ENCODE measurements at places on chromosomes 1 and 21.

DNA sequence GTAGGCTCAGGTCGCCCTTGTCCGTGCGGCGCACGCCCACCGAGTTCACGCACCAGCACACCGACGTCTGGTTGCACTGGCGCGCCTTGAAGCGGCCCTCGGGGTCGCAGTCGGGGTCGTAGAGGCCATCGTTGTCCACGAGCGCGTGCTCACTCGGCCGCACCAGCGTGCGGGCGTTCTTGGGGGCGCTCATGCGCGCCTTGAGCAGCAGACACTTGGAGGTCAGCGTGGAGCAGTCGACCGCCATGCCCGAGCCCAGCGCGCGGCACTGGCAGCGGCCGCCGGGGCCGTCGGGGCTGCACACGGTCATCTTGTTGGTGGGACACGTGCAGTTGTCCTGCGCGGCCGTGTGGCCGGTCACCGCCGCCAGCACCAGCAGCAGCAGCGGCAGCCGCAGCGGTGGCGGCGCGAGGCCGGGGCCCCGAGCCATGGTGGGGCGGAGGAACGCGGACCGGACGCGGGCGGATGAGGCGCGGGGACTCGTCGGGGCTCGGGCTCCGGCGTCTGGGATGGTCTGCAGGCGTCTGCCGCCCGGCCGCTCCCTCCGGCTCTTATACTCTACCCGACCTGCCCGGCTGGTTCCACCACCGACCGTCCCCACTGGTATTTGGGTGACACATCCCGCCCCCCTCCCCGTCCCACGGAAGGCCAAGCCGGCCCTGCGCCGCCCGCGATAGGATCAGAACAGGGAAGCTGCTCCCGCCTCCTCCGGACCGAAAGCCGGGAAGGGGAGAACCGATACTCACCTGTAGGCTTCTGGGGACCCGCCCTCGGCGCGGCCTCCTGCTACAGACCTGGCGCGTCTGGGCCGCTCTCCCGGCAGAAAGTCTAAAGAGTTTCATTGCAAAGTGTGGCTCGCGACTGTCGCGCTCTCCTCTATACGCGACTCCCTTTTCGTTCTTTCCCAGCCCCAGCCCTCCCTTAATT, at the start of gene TACSTD2:
Gene TACSTD2 (minus strand): TSS at position 526 of the 927 bp plus-strand sequence. CDS start 96 bp downstream, at position 430.
- peak; percentile 9 for DNase-seq

- no peak for DNase-seq
These were observed 61.8 kb upstream of the IFNLR1 start for GRCh38 chr1:24248859-24249258.

GRCh38 chr21:34018185-34018584, 55.2 kb upstream of the MRPS6 start:
- no peak for DNase-seq

- no peak for DNase-seq
These were observed 64.7 kb downstream of the GORAB start for GRCh38 chr1:170596701-170597100.

GRCh38 chr21:28152732-28153131, 839.9 kb downstream of the LTN1 start:
- DNase-seq = no peak

GRCh38 chr1:221778535-221779142, 36.8 kb upstream of the DUSP10 start:
- DNase-seq = no peak

GRCh38 chr21:38814126-38815059, 8.7 kb downstream of the ETS2 start:
- no peak for DNase-seq

DNA sequence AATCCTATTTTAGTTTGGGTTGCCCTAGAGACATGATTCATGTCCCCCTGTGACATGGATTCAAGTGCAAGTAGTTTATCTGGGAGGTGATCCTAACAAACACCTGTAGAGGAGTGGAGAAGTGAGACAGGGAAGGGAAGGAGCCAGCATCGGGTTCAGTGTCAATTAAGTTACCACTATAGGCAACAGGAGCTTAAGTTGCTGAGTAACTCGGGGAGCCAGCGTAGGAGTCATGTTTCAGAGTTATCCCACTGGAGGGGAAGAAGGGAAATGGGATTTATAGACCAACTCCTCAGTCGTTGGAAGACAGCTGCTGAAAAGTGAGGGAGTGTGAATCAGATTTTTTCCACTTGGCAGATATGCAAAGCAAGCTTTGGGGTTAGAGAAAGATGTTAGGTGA, 54.9 kb downstream of the SLC30A7 start:
- no peak for DNase-seq

DNA sequence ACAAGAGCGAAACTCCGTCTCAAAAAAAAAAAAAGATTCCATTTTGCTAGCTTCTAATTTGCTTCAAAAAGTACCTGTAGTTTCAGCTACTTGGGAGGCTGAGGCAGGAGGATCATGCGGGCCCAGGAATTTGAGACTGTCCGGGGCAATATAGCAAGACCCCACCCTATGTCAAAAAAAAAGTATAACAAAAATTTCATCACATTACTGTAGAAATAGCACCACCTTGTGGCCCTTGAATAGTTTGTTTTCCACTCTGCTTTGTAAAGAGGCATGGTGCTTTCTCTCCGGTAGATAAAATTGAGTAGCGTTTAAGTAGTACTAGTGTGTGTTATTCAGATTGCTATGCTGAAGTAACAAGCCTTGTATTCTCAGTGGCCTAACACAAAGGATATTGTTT, 18.2 kb upstream of the MSTO1 start:
- DNase-seq = peak; percentile 37

DNA sequence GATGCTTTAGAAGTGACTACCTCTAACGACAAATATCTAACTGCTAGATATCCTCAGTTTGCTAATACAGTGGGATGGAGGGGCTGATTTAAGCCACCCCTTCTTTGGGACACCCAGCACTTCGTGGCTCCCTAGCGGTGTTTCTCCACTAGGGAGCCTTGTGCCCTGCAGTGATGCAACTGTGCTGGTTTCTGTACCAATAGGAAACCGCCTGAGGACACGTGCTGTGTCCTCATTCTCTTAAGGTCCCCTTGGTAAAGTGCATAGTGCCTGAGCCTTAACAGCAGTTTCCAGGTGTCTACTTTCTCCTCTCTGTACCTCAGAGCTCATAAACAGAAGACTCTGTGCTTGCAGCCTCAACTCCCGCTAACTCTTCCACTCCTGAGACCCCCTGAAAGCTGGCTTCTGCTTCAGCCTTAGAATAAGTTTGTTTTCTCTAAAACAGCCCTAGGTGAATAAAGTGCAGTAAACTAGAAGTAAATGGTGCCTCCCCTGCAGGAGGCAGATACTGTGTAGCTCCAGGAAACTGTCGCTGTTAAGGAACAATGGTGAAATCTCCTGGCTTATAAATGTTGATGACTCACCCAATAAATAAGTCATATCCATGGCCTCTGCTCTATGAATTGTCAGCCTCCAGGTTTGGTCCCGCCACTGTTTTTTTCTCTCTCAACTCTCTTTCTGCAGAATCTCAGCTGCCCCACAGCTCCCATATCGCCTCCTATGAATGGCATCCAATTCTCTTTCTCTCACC, 130.4 kb downstream of the AK5 start:
- no peak for DNase-seq

- DNase-seq = no peak
These were observed 32.0 kb downstream of the CLCA1 start for GRCh38 chr1:86500714-86501113.

DNA sequence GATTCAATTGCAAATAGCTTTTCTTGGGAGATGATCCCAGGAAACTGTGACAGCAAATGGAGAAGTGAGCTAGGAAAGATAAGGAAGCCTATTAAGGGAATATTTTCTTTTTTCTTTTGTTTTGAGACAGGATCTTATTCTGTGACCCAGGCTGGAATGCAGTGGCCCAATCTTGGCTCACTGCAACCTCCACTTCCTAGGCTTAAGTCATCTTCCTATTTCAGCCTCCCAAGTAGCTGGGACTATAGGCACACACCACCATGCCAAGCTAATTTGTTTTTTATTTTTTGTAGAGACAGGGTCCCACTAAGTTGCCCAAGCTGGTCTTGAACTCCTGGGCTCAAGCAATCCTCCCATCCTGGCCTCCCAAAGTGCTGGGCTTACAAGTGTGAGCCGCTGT, 433.7 kb downstream of the RPS6KC1 start:
- DNase-seq = no peak

DNA sequence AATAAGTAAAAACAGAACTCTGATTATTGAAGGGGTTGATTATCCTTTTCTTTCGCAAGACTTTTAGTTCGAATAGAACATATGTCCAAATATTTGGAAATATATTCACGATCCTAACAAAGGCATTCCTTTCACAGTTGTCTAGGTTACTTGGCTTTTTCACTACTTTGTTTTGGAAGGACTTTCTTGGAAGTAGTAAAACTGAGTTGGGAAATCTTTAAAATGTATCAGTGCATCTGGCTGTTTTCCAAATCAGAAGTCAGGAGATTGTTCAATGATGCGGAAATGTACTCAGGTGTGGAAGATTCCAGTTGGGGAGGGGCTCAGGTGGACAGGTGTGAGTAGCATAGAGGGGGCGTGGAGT, 67.1 kb downstream of the SH3BGR start:
- peak; percentile 29 for DNase-seq

GRCh38 chr1:162757476-162757875, 33.0 kb upstream of the HSD17B7 start:
- DNase-seq = no peak

DNA sequence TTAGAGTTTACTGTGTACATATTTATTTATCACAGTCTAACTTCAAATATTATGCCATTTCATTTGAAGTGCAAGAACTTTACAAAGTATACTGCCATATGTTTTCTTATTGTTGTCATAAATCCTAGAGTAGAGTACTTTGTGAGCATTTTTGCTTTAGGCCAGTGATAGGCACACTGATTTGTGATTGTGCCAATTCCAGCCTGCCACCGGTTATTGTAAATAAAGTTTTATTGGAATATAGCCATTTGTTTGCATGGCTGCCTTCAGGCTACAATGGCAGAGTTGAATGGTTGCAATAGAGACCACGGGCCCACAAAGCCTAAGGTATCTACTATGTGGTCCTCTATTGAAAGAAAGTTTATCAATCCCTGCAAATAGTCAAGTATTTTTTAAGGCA, 175.8 kb upstream of the GALNT2 start:
- no peak for DNase-seq

DNA sequence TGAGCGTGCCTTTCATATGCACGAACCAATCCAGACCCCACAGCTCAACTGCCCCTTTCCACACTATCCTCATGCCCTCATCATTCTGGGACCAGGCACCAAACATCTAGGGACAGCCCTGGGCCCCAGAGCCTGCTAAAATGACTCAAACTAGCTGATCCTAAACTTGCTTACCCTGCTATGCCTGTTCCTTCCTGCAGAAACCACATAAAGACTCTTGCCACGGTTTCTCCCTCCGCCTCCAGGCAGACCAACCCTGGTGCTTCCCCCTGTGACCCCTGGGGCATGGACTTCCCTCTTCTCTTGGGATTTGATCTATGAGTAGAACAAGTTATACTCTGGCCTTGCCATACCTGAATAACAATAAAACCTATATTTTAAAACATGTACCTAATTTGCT, 138.0 kb upstream of the CD34 start:
- DNase-seq = no peak

DNA sequence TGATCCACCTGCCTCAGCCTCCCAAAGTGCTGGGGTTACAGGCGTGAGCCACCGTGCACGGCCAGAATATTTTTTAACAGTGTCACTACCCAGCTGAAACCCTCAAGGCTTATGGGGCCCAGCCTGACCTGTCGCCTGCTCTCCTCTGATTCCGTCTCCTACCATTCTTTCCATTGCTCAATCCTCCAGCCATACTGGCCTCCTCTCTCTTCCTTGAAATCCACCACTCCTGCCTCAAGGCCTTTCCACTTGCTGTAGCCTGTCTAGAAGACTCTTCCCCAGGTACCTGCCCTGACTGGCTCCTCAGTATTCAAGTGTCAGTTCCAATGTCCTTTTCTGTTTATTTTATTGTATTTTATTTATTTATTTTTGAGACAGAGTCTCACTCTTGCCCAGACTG, 53.9 kb downstream of the YARS1 start:
- no peak for DNase-seq

GRCh38 chr1:117641536-117641935, 35.7 kb downstream of the TENT5C start:
- DNase-seq = no peak

- no peak for DNase-seq
These were observed 150.5 kb downstream of the DPYD start for GRCh38 chr1:97770376-97770775.

DNA sequence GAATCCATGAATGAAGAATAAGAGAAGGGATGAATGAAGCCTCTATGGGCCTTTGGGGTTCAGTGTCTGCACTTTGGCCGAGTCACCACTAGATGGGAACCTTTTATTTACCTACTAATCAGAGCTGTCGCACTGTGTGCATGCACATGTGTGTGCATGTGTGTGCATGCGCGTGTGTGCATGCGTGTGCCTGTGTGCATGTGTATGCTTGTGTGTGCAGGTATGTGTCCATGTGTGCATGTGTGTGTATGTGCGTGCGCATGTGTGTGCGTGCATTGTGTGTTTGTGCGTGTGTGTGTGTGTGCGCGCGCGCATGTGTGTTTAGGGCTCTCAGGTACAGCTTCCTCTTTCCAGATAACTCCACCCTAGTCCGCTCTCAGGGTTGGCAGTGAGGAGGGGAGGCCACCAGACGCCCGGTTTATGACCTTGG, 20.4 kb upstream of the UBXN10 start:
- no peak for DNase-seq

DNA sequence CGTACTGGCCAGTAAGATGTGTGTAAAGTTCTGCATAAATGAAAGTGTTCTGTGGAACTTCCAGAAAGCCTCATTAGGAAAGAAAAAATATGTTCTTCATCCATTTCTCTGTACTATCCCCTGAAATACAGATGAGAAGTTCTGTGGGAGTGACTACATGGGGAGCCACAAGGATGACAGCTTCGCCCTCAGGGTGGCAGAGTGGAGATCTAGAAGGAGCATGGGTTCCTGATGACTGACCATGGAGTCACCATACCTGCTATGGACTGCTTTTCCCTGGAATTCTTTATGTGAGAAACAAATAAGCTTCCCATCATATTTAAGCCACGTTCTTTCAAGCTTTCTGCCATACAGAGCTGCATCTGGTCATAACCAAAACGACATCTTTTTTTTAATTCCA, 113.9 kb upstream of the RGS1 start:
- no peak for DNase-seq

DNA sequence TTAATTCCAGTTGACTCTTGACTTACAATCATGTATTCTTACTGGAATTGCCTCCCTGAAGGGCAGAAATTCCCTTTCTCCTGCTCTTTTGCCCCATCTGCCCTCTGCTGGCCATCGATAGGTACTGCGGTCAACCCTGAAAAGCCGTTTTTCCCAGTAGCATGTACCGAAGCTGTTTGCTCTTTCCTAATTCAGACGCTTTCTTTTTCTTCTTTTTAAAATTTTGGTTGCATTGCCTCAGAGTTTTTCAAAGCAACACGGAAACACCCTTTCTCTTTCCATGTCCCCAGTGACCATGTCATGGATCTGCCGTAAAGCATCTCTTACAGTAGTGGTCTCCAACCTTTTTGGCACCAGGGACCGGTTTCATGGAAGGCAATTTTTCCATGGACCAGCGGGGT, 164.2 kb upstream of the C1orf21 start:
- peak; percentile 29 for DNase-seq

Data from DMS79 treated with DMSO at 0.1 percent for 48 hours (cell line).